ENCODE measurements at places on chromosomes 12 and 14. TPM values are rescaled to one million over a fixed set of nuclear protein-coding genes. Genes with fewer than 3 reads are reported as not detected.

HHIPL1 gene
- 1.0 TPM for total RNA-seq

ADAM20 gene
- 5.4 TPM for total RNA-seq

TAS2R50 gene
- 18.4 TPM for total RNA-seq

- H3K27me3 ChIP-seq, result no peaks in the 10 kb centered on the region
- no peak for DNase-seq
- H3K4me1 ChIP-seq, result no peaks in the 10 kb centered on the region
Observed at GRCh38 chr12:102063069-102063468, 1.3 kb upstream of the WASHC3 start.

GRCh38 chr14:88749139-88749538 is 43.6 kb downstream of the EML5 start:
- H3K4me3 ChIP-seq, result no peak overlapping the region
- H3K4me1 ChIP-seq, result no peaks in the 10 kb centered on the region
- no peaks in the 10 kb centered on the region for H3K27me3 ChIP-seq
- H3K36me3 ChIP-seq, result no peaks in the 10 kb centered on the region
- no peak overlapping the region for H3K27ac ChIP-seq
- no peak for DNase-seq

DNA sequence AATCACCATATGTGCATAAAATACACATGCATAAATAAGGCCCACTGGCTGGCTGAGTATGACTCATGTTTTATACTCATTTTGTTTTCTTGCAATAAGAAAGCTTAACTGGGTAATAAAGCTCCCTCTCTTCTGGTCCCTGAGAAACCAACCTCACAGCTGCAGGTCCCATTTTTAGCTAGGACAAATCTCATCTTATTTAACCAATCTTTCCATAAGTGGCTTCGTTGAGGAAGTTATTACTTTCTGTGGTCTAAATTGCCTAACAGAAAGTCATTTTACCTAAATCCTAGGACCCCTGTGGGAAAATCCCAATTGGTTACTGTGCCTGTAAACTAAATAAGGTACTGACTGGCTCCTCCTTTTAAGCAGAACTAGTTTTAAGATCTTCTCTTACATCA is 232.8 kb upstream of the FBXO33 start:
- no peak overlapping the region for H3K27ac ChIP-seq
- no peaks in the 10 kb centered on the region for H3K36me3 ChIP-seq
- no peaks in the 10 kb centered on the region for H3K4me1 ChIP-seq
- H3K27me3 ChIP-seq, result no peaks in the 10 kb centered on the region

DNA sequence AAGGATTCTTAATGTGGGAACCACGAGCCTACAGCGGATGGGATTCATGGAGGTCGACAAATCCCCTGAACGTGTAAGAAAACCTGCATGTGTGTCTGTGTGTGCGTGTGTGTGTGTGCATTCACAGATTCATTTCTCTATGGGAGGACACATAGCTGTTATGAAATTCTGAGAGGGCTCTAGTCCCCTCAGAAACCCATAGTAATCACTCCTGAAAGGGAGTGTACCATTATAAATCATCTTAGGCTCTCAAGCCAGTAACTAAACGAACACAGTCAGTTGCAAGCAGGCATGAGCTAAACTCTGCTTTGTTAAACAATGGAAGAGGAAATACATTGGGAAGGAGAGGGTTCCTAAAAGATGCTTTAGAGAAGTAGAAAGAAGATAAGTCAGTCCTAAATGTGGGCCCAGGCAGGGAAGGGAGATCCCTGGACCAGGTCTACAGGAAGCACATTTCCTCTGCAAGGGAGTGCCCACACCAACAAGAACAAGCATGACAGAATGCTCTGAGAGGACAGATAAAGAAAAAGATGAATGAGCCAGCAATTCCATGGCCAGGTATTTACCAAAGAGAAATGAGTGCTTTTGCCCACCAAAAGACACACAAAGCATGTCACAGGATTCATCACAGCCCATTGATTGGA is 91.3 kb downstream of the ITPR2 start:
- H3K36me3 ChIP-seq, result no peaks in the 10 kb centered on the region
- no peak overlapping the region for H3K27ac ChIP-seq
- no peak for DNase-seq
- no peak overlapping the region for H3K4me3 ChIP-seq
- no peaks in the 10 kb centered on the region for H3K27me3 ChIP-seq

DNA sequence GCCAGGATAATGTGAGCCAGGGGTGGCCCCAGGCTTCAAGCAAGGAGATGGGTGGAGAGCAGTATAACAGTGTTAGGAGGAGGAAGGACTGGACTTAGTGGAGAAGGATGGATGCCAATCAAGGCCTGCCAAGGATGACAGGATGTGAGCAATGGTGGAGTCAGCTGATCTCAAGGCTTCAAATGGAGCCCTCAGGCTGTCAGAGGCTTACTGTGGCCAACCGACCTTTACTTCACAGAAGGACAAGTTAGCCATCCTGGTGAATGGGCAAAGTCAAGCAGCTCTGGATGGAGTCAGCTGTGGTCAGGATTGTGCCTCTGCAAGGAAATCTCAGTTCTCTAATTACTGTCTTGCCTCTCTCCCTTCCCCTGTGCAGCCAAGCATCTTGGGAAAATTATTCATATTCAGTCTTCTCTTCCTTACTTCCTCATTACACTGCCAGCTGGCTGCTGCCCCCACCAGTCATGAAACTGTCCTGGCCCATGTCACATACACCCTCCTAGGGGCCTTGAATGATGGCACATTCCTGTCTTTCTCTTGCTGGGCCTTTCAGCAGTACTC is 7.6 kb upstream of the STAT6 start:
- no peaks in the 10 kb centered on the region for H3K36me3 ChIP-seq
- H3K27ac ChIP-seq, result no peak overlapping the region
- H3K4me1 ChIP-seq, result no peaks in the 10 kb centered on the region
- H3K27me3 ChIP-seq, result no peaks in the 10 kb centered on the region

- peak overlapping the region; percentile 100 for H3K27ac ChIP-seq
- peak; percentile 91 for DNase-seq
- H3K4me1 ChIP-seq, result peaks cover 25% of the 10 kb centered on the region
- H3K4me3 ChIP-seq, result peak overlapping the region; percentile 77
- H3K27me3 ChIP-seq, result no peaks in the 10 kb centered on the region
Observed at GRCh38 chr14:68788996-68789820, 3.7 kb downstream of the ZFP36L1 start.

- no peaks in the 10 kb centered on the region for H3K27me3 ChIP-seq
- no peaks in the 10 kb centered on the region for H3K4me1 ChIP-seq
- H3K36me3 ChIP-seq, result no peaks in the 10 kb centered on the region
Observed at GRCh38 chr14:100865682-100866591, 37.6 kb downstream of the RTL1 start.

GRCh38 chr12:98469109-98469508 is 46.3 kb upstream of the TMPO start:
- H3K27me3 ChIP-seq, result no peaks in the 10 kb centered on the region
- H3K4me1 ChIP-seq, result no peaks in the 10 kb centered on the region
- no peak overlapping the region for H3K4me3 ChIP-seq

GRCh38 chr14:68668531-68668930 is 124.3 kb downstream of the ZFP36L1 start:
- no peak for DNase-seq
- no peak overlapping the region for H3K27ac ChIP-seq
- no peaks in the 10 kb centered on the region for H3K36me3 ChIP-seq
- no peak overlapping the region for H3K4me3 ChIP-seq
- peaks cover 8% of the 10 kb centered on the region for H3K4me1 ChIP-seq

DNA sequence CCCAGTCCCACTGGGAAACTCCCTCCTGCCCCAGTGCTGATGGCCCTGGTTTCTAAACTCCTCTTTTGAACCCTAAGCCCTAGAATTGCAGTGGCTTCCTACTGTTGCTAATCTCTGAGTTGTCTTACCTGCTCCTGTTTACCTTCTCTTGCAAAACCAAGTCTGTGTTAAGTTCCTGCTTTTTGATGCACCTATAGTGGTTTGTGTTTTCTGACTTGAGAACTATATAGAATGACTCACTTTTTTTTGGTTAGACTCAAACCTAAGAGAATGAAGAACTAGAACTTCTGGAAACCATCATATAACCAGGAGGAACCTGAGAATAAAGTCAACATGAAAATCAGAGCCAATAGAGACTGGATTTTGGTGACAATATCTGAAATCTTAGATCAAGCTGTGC is 5.5 kb upstream of the GAS2L3 start:
- no peak overlapping the region for H3K4me3 ChIP-seq
- no peak overlapping the region for H3K27ac ChIP-seq
- peaks cover under 1% of the 10 kb centered on the region for H3K4me1 ChIP-seq
- no peak for DNase-seq

DNA sequence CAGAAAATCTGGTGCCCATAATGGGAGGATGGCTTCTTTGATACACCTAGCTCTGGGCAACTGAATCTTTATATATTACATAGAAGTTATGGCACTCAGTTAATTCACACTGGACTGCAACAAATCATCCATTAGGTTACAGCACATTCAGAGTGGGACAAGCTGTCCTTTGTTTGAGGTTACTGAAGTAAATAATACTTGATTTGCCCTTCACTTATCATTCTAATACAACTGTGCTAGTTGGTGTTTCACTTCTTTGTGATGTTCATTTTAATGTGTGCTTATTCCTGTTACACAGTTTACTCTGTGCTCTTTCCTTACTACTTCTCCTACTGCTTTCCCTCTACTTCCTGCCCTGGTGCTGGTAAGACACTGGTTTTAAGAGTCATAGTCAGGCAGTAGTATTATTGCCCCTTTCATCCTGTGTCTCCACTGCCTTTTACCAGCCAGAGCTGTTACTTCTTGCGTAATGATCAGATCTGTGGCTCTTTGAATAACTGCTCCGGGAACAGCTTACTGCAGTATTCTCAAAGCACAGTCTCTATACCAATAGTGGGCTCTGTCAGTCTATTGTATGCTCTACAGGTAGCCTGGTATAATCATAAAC is 36.4 kb upstream of the GXYLT1 start:
- peaks cover 5% of the 10 kb centered on the region for H3K4me1 ChIP-seq
- H3K27me3 ChIP-seq, result no peaks in the 10 kb centered on the region
- no peak overlapping the region for H3K4me3 ChIP-seq
- no peaks in the 10 kb centered on the region for H3K36me3 ChIP-seq

DNA sequence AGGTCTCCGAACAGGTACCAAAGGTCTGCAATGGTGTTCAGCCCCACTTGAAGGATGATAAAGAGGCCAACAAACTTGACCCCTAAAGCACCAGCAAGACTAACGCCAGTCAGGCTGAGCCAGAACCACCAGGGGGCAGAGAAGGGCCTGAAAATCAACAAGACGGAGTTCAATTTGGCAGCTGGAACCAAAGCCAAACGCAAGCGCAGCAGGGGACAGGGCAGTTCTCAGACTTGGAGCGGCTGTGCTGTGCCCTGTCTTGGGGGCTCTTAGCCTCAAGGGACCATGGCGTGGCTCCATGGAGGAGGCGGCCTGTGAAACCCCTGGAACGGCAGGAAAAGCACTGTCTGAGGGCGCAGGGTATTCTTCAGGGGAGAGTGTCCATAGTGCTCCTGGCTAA is 19.6 kb downstream of the POMT2 start:
- H3K4me1 ChIP-seq, result no peaks in the 10 kb centered on the region
- no peaks in the 10 kb centered on the region for H3K27me3 ChIP-seq
- no peak overlapping the region for H3K27ac ChIP-seq
- DNase-seq, result peak; percentile 66
- peaks cover 9% of the 10 kb centered on the region for H3K36me3 ChIP-seq

DNA sequence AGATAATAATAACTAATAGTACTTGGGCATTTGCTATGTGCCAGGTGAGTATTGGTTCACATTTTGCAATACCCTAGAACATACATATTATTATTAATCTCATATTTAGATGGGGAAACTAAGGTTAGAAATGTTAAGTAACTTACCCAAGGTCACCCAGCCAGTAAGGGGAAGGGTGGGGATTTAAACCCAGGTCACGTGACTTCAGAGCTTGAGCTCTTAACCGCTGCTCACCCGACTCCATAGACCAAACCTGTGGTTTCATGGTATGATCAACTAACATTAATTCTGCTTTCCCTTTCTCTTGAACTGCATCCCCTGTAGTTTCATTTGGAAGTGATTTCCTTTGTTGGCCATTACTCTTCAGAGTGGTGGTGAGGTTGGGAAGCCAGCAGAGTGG is 242.3 kb downstream of the NRXN3 start:
- no peak for DNase-seq
- no peak overlapping the region for H3K27ac ChIP-seq
- no peak overlapping the region for H3K4me3 ChIP-seq
- no peaks in the 10 kb centered on the region for H3K27me3 ChIP-seq

DNA sequence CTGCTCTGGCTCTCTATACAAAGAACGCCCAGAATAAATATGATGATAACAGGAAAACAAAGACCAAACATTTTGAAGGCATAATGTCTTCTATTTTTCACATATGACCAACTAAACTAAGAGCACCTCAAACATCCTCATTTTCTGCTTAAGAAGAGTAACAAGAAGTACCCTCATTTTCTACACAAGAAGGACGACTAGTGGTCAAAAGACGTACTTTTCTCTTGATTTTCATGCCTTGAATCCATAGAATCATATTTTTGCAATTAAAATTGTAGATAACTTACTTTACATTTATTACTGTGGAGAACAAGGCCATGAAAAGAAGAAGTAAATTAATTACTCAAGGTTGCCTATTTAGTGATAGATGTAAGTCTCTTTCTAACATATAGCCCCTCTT is 358.6 kb downstream of the DUSP6 start:
- no peaks in the 10 kb centered on the region for H3K4me1 ChIP-seq
- no peaks in the 10 kb centered on the region for H3K27me3 ChIP-seq
- H3K27ac ChIP-seq, result no peak overlapping the region

DNA sequence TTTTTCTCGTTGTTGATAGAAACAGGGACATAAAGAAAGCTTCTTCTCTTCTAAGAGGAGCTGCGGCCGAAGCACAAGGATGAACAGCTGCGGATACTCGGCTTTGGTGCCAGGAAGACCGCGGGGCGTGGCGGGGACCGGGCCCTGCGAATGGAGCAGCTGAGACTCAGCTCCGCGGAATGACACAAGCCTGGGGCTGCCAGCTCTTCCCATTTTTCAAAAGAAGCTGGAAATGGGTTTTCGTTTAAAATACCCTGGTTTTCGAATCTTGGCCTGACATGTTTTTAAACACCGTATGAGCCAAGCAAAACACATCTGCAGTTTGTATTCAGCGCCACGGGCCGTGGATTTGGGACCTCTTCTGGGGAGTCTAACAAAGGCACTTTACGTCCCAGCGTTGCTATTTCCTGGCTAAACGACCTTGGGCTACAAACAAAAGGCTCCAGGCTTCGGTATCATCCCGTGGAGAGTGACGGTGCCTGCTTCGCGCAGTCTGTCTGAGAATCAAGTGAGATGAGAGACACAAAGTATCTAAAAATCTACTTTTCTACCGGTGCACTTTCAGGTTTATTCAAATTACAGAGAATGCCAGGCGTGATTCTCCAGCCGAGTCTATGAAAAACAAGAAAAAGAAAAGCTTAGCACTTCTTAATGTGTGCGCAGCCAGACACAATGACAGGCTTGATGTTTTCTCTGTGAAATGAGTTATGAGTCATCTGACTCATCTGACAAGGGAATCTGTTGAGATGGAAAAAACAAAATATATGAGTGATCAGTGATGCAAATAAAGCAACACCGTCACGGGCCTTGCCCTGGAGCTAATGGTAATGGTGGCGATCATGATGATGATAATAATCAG is 114.0 kb upstream of the TMEM132D start:
- H3K36me3 ChIP-seq, result no peaks in the 10 kb centered on the region
- DNase-seq, result no peak
- no peak overlapping the region for H3K27ac ChIP-seq
- no peaks in the 10 kb centered on the region for H3K4me1 ChIP-seq

GRCh38 chr14:43903209-43903608 is 603.9 kb downstream of the FSCB start:
- no peak overlapping the region for H3K27ac ChIP-seq
- no peaks in the 10 kb centered on the region for H3K36me3 ChIP-seq
- no peaks in the 10 kb centered on the region for H3K27me3 ChIP-seq
- H3K4me1 ChIP-seq, result no peaks in the 10 kb centered on the region

Data from thyroid gland (tissue), 4 donors.